ENCODE measurements at places on chromosomes 4 and X.

DNA sequence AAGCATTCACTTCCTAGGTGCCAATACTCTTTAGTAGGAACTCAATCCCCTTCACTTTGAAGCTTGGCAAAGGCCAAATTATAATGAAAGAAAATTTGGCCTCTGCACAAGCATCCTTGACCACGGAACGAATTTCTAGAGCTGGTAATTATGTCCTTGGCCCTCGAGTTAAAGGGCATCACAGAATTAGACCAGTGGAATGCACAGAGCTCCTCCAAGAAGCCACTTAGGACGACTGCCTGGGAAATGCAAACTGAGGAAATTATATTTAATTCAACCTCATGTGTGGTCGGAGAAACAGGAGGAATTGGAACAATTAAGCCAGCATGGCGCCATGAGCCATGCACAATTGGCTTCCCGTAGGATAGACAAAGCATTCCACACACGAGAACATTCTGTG, 59.3 kb downstream of the NLGN4X start:
- DNase-seq: no peak

- DNase-seq: no peak
Observed at GRCh38 chrX:55742649-55743048, 25.1 kb downstream of the RRAGB start.

GRCh38 chr4:132114885-132115284, 1034.2 kb upstream of the PCDH10 start:
- DNase-seq: no peak

DNA sequence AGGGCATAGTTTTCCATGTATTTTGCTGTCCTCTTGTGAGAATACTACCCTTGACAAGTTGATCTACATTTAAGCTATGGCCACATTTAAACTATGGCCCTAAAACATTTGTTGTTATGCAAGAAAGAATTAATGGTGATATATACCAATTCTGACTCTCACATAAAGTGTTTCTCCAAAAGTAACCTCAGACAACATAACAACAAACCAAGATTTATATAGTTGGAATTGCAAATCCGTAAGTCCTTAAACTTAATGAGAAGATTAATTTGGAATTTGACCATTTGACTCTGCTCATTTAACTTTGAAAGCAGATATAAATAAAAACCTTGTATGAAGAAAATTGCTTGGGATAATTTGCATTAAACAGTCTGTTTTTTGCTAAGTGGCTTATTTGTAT, 38.9 kb downstream of the RUFY3 start:
- no peak for DNase-seq

DNA sequence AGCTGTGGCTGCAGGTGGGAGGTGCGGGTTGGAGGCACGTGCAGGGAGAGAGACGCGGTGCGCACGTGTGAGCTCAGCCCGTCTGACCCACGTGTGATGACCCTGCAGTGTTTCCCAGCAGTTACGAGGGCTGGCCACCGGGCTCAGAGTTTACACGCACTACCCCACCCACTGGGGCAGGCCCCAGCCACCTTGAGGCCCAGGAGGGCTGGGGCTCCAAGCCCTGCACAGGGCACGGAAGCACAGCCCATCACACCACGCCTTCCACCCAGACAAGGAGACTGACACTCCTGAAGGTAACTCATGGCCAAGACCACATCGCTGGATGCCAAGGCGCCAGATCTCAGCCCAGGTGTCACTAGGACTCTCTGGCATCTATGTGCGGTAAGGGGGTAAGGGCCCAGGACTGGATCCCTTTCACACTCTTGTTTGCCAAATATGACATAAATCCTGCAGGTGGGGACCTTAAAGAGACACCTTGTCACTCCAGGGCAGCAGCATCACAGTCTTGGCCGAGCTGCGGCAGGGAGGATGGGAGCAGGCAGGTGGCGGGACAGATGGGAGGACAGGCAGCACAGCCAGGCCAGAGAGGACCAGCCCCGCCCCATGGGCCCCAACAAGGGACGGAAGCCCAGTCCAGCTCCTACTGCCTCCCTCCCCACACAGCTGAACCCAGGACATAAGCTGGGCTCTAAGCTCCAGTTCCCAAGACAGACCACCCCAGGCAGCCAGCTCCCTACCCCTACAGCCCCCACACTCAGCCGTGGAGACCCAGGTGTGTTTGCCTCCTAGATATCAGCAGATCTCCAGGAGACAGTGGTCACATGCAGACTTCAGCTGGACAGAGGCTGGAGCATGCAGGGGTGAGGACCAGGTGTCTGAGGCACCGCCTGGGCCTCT, 56.8 kb downstream of the ZFYVE28 start:
- DNase-seq: peak; percentile 20

DNA sequence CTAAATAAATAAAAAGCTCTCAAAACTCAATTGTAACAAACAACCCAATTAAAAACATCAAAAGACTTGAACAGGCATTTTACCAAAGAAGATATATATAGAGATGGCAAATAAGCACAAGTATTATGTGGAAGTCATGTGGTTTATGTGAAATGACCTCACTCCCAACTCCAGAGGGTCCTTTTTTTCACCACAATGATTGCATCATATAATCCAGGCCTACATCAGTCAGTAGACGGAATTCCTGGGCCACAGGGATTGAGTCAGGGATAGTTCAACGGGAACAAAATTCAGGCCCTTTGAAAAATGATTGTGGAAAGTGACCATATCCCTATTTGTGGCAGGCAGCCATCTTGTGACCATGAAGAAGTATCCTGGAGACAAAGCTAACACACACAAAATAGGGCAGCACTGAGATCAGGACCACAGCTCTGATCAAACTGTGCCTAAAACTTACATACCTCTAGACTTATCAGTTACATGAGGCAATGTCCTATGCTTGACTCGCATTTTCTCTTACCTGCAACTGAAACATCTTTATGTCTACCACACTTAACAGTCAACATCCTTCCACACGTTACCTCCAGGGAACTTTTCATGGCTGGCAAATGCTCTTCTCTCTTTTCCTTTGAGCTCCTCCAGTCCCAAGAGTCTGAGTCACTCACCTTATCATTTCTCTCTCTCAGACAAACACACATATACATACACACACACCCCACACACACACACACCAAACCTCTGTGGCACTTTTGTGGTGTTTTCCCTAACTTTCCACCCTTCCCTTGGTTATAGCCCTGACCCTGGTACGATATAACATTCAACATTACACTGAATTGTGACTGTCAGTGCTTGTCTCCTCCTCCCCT, 113.5 kb downstream of the PHF8 start:
- DNase-seq: no peak

- DNase-seq: no peak
Observed at GRCh38 chr4:176150356-176150682, 45.1 kb downstream of the SPATA4 start.

GRCh38 chr4:134501973-134502643, 300.5 kb upstream of the PABPC4L start:
- DNase-seq: no peak

GRCh38 chr4:2324891-2325290, 63.0 kb upstream of the MXD4 start:
- no peak for DNase-seq

GRCh38 chr4:147332091-147332490, 148.8 kb upstream of the EDNRA start:
- DNase-seq: no peak

GRCh38 chr4:53601251-53601764, 10.0 kb upstream of the LNX1 start:
- DNase-seq: no peak

- no peak for DNase-seq
Observed at GRCh38 chr4:94892051-94892450, 134.3 kb downstream of the BMPR1B start.

DNA sequence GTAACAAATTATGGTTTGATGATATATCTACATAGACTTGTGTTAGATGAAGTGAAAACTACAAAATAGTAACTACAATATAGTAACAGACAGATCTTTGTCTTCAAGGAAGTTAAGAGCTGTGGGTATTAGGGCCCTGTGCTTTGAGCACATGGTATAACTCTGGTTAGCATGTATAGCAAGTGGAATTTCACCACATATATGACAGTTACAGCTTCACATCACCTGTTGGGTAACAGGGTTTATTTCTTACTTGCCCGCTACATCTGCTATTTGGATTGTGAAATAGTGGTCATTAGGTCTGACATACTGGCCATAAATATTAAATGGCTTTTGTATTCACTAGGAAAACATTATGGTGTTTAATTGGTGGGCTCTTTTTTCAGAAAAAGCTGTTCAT, 20.2 kb downstream of the OFD1 start:
- no peak for DNase-seq
